ENCODE measurements at places on chromosomes 11 and 22.
A peak's percentile ranks its signal among the peaks of the same experiment; 100 is the strongest.

GRCh38 chr11:78815831-78816230 lies 241.2 kb upstream of the NARS2 start:
- H3K4me3 ChIP-seq: no peak overlapping the region
- no peaks in the 10 kb centered on the region for H3K27me3 ChIP-seq
- H3K27ac ChIP-seq: no peak overlapping the region
- no peak for DNase-seq

- H3K27ac ChIP-seq: peak overlapping the region; percentile 88
- H3K4me1 ChIP-seq: peaks cover 69% of the 10 kb centered on the region
- H3K36me3 ChIP-seq: peaks cover 13% of the 10 kb centered on the region
- H3K4me3 ChIP-seq: no peak overlapping the region
Measured at GRCh38 chr22:49968313-49968830, 7.8 kb downstream of the PIM3 start.

GRCh38 chr22:29810216-29810615 lies 27.9 kb downstream of the ASCC2 start:
- H3K27me3 ChIP-seq: no peaks in the 10 kb centered on the region
- H3K27ac ChIP-seq: no peak overlapping the region
- H3K36me3 ChIP-seq: peaks cover 11% of the 10 kb centered on the region
- no peak for DNase-seq
- H3K4me3 ChIP-seq: no peak overlapping the region

DNA sequence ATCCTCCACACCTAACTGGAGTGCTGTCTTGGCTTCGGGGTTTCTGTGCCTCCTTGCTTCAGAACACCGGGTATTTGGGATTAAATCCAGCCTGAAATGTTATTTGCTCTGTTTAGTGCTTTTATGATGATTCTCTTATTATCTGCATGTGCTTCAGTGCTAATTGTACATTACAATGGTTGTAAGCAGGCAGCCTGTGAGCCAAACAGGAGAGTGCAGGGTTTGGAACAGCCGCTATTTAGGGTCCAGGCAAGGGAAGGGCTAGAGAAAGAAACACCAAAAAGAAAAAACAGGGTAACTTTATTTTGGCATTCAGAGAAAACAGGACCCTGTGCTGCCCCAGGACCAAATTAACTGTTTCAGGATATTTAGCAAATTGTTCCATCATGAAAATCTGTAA lies 72.7 kb downstream of the RCN1 start:
- H3K36me3 ChIP-seq: no peaks in the 10 kb centered on the region
- H3K27me3 ChIP-seq: no peaks in the 10 kb centered on the region
- H3K4me3 ChIP-seq: no peak overlapping the region

- peak overlapping the region; percentile 80 for H3K27ac ChIP-seq
- H3K4me1 ChIP-seq: peaks cover 38% of the 10 kb centered on the region
- H3K36me3 ChIP-seq: no peaks in the 10 kb centered on the region
- DNase-seq: no peak
- H3K4me3 ChIP-seq: no peak overlapping the region
Measured at GRCh38 chr11:27524155-27524554, 17.6 kb upstream of the LIN7C start.

GRCh38 chr11:41050791-41051190 lies 408.7 kb downstream of the LRRC4C start:
- H3K27me3 ChIP-seq: no peaks in the 10 kb centered on the region
- DNase-seq: no peak
- H3K4me3 ChIP-seq: no peak overlapping the region

All from esophagus squamous epithelium (tissue), 5 donors.